Stimulated activated CD4-positive, alpha-beta T cell treated with anti-CD3 and anti-CD28 coated beads, Interleukin-15, amount 100 ng/mL, for 1 hour (primary cell): ENCODE measurements at places on chromosomes 5 and 9.

- no peak for DNase-seq
Observed at GRCh38 chr5:77630114-77630680, 8.3 kb downstream of the OTP start.

DNA sequence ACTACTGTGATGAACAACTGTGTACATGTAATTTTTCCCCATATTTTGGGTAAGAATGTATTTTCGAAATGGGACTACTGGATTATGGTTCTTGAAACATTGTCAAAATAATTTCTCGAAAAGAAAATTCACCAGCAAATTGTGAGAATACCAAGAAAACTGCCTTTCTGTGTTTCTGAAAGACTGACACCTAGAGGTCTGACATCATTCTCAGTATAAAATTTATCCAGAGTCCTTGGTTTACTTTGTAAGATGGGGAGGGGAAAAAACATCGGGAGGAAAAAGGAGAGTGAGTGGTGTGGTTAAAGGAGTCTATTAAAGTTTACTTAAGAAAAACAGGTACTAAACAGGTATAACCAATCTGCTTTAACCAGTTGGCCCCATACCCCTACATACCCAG, 149.2 kb downstream of the CEP120 start:
- no peak for DNase-seq

DNA sequence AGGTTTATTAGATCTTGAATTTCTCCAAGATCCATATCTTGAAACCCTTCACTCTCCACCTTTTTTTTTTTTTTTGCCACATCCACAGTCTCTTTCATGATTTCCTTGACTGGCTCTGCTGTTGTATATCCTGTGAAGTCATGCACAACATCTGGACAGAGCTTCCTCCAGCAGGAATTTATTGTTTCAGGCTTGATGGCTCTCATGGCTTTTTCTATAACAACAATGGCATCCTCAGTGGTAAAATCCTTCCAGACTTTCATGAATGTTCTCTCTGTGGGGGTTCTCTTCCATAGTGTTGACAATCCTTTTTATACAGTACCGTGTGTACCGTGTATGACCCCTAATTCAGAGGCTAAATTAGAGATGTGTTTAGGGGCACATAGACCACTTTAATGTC, 24.0 kb downstream of the RANBP17 start:
- DNase-seq, result no peak

DNA sequence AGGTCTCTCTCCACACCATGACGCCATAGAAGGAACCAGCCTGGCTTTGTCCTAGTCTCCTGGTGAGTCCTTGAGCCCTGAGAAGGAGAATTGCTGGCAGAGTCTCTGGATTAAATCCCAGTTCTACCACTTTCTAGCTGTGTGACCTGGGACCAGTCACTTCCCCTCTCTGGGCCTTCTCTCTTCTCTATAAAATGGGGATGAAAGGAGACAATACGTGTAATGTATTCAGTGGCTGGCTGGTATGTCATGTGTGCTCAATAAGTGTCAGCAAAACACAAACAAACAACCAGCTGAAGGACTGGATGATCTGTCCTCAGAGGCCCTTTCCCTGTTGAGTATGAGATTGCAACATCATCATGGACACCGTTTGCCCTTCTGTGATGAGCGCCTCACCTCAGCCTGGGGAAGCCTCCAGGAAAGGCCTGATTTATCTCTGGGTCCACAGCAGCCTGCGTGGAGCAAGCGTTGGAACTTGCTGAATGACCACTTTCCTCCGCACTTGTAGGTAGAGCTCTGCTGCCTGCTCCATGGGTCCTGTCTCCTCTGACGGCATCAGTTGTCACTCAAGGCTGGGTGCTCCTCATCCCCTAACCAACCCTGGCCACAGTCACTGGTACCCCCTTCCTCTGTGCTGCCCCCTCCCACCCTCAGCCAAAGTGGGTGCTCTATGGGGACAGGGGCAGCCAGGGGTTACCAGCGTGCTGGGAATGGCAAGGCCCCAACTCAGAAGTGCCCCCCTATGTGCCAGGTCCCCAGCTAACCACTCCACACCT, 3.6 kb upstream of the NR5A1 start:
- DNase-seq, result no peak
